Sigmoid colon (tissue), 7 donors: ENCODE measurements at places on chromosomes 1 and 21. TPM values are rescaled to one million over a fixed set of nuclear protein-coding genes. Genes with fewer than 3 reads are reported as not detected.

GRCh38 chr1:21384620-21385019, 55.3 kb upstream of the NBPF3 start:
- no peak for DNase-seq

DNA sequence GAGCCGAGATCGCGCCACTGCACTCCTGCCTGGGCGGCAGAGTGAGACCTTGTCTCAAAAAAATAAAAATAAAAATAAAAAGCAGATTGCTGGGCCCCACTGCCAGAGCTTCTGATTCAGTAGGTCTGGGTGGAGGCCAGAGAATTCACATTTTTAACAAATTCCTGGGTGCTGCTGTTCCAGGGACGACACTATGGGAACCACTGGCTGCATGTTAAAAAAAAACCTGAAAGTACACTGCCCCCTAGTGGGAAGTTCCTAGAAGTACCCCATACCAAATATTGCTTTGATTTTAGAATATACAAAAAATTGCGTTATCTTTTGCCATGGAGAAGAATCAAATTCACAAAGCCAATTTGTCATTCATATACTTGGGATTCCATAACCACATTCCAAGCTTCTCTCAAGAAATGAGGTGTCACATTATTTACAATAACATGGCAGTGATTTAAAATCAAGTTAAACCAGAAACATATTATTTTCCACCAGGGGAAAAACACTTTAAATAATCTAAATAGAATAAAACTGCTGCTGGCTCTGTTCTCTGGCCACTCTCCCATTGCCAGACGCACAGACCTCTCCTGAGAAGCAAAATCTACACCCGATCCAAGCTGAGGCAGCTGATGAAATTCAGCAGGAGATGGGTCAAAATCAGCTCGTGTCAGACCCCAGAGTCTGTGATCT, 27.4 kb downstream of the SYF2 start:
- DNase-seq: peak; percentile 41

DNA sequence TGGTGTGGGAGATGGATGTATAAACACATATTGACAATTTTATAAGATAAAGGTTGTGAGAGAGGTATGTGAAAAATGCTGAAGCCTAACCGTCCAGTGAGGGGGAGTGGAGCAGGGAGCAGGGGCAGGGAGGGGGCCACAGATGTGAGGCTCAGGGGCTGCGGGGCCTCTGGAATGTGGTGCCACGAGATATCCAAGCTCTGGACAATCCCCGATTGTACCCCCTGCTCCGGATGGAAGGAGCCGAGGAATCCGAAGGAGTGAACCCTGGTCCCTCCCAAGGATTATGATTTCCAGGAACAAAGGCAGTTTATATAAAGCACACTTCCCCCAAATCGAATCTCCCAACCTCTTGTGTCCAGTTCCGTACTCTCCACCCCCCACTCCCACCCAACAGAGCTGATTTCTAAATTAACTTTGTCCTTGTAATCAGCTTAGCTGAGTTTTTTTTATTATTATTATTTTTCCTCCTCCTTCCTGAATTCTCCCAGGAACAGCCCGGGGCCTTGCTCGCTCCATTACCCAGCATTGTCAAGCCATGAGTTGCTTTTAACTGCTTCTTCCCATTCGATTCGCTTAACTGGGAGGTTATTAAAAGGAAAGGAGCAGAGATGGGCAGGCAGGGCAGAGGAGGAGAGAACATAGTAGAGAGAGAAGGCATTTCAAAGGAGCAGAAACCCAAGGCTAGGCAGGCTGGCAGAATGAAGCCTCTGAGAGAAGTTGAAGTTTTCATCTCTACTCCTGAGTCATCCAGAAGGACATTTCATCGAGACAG, 9.4 kb downstream of the KIRREL1 start:
- DNase-seq: no peak

GRCh38 chr1:234532503-234532922, 53.5 kb upstream of the TARBP1 start:
- peak; percentile 86 for DNase-seq

DNA sequence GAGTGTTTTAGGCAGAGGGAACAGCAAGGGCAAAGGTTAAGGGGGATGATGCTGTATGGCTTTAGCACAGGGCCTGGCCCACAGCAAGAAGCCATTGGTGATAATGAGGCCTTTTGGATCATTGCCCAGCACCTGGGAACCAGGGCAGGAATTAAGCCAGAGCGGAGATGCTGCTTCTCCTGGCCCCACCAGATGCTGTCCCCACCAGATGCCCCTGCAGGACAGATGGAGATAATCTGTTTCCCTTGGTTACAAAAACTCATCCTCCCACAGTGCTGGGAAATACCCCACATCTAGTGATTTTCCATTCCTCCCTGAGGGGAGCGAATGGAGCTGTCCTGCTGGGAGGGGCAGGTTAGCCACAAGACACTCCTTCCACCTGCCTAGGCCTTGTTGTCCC, 18.8 kb downstream of the OPRD1 start:
- no peak for DNase-seq

DNA sequence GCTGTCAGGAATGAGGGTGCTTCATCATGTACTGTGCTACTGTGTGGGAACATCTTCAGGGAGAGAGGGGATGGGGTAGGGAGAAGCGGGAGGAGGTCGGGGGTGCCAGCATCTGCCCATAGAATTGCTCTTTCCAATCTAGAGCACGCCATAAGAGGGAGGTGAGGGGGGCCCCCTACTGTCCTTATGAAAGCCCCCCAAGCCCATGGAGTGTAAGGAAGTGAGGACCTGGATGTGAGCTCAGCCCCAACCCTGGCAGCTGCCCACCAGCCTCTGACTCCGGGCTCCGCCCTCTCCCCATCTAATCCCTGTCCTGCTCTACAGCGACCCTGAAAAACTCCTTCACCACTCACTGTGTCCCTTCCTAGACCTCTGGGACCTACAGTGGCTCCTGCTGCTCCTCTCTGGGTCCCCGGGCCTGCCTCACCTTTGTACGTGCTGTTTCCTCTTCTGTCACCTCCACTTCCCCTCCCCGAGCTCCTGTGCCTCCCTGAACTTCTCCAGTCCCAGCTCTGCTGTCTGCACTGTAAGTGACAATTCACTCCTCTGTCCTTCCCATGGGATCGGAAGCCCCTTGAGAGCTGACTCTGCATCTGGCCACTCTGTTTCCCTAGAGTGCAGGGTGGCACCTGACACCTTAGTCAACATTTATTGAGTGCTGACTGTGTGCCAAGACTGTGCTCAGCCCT, 269.4 kb downstream of the PTPRU start:
- DNase-seq: no peak

DNA sequence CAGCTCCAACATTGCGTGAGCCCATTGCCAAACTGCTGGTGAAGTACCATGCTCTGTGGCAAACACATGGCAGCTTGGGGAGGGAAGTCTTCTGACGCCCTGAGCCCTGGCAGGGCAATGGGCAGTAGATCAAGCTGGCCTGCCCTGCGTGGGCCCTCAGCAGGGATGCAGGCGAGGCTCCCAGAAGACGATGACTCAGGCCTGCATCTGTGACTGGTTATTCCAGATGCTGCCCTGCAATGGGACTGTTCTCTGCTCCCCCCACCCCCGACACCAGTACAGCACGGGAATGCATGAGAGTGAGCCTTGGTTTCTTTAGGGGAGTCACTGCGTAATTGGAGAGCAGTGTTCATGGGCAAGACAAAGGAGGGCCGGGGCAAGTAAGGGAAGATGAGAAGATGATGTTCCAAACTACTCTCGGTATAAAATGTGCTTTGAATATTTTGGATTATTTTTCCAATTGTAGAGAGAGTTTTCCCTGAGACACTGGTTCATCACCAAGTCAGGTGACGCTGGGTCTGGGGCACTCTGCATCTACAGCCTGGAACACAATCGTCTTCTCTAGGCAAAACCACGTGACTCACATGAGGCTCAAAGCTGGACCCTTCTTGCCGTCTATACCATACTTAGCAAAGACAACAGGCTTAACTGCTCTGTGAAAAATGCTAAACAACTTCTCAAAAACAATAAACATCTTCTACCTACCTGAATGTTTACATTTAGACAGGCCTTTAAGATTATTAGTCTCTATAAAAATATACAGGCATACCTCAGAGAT, 9.0 kb upstream of the C1orf198 start:
- no peak for DNase-seq

Gene CCDC27
- total RNA-seq: not detected
